ENCODE measurements at places on chromosomes 5 and 9.

DNA sequence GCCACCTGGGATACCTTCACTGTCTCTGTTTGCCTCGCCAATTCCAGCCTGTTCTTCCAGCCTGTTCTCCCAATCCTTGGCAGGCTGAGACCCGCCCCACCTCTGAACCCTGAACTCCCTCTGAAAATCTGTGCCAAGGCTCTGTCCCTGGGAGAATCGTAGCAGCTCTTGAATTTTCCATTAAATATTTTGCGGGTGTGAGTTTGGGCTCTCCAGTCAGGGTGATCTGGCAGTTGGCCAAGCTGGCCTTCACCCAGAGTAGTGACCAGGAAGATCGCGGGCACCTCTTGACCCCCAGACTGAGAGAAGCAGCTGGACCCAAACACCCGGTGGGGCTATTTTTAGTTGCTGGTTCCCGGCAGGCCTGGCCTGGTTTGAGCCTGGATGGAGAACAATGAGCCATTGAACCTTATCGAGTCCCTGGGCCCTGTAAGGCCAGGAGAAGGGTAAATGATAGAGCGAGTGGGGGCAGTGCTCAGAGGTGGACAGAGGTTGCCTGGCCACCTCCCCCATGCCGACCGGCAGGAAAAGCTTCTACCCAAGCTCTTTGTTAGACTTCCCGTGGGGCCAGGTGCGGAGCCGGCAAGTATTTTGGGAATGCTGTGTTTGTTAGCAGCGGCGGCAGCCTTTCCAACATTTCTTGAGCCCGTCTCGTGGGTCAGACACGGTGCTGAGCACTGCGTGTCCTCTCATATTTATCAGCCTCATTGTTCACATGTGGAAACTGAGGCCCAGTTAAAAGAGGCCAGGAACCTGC, 146.2 kb downstream of the RGS3 start:
- no peak for DNase-seq

- no peak for DNase-seq
Measured at GRCh38 chr5:158832096-158832685, 267.5 kb downstream of the EBF1 start.

GRCh38 chr9:28206280-28206679, 633.0 kb upstream of the C9orf72 start:
- DNase-seq: no peak

GRCh38 chr5:103139264-103139865, 19.3 kb downstream of the PPIP5K2 start:
- DNase-seq: peak; percentile 34

DNA sequence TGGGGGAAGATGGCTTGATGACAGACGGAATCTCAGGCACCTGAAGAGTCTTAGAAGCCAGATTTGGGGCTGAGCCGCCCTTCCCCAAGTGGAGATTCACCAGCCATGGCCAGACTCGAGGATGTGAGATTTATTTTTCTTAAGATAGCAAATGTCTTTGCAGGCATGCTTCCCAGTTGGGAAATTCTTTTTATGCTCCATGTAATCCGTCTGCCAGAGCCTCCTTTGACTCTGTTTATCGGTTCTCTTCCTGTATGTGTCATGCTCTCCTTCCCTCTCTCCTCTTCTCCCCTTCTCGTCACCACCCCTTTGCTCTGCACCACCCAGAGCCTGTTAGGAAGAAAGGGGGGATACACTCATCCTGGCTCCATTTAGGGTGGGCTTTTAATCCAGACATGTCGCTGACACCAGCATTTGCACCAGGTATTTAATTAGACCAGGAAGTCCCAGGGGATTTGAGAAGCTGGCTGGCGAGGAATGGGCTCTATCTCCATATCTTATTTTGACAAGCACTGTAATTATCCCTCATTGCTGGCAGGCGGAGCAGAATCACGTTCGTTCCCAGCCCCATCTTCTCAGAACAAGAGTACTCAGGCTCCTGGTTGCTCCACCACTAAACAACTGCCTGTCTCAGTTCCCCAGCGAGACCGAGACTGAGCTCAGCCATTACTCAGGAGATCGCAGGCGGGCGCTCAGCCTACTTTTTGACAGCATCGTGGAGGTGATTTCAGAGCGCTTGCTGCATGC, 50.9 kb downstream of the KCNIP1 start:
- no peak for DNase-seq

DNA sequence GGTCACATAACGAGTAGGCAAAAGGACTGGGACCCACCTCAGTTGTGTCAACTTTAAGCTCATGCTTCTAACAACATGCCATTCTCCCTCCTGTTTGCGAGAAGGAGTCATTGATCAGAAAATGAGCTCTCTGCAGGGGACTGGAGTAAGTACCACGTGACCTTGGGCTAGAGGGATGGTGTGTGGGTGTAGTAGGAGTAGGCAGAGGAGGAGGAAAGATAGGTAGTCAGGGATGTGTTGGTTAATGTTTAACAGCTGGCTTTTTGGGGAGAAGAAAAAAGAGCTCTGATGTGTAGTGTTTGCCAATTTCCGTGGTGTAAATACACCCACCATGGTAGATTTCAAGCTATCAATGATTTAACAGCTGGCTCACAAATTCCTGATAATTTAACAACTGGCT, 160.3 kb upstream of the TBC1D2 start:
- no peak for DNase-seq

DNA sequence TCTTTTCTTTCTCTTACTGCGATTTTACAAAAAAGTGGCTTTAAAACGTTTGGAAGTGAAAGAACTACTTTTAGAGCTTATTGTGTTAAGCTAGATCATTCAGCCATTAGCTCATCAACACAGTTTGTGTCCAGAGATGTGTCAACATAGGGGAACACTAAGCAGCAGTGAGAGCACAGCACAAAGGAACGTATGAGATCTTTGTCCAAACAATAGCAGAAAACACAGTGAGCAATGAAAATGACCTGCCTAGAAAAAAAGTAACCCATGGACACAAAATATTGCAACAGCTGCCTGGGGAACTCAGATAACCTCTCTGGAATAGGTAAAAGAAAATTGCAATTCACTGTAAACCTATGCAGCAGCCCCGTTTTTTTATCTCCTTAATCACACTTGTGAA, 372.5 kb downstream of the ARHGEF28 start:
- no peak for DNase-seq

All from GM12892 (cell line).